ENCODE measurements at places on chromosomes 1 and 21.

- no peak for DNase-seq
These were observed 8.9 kb downstream of the BSND start for GRCh38 chr1:55007625-55008024.

GRCh38 chr1:26191739-26192138, 1.3 kb downstream of the CATSPER4 start:
- DNase-seq, result no peak

- no peak for DNase-seq
These were observed 7.4 kb upstream of the TENT5C start for GRCh38 chr1:117598489-117598888.

GRCh38 chr1:231036416-231036815, 3.6 kb downstream of the FAM89A start:
- no peak for DNase-seq

- no peak for DNase-seq
These were observed 253.9 kb downstream of the DUSP10 start for GRCh38 chr1:221487781-221488524.

DNA sequence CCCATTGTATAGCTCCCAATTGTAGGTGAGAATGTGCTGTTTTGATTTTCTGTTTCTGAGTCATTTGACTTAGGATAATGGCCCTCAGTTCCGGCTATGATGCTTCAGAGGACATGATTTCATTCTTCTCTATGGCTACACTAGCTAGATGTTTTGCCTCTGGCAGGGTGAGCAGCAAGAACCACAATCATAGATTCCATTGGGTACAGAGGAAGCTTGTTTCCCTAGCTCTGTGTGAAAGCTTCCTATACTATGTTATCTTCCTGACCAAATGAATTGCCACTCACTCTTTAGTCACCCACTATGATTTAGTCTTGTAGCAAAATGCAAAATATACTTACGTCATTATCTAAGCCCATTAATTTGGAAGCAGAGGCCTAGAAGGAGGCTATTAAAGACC, 616.3 kb downstream of the PLA2G4A start:
- DNase-seq, result no peak

DNA sequence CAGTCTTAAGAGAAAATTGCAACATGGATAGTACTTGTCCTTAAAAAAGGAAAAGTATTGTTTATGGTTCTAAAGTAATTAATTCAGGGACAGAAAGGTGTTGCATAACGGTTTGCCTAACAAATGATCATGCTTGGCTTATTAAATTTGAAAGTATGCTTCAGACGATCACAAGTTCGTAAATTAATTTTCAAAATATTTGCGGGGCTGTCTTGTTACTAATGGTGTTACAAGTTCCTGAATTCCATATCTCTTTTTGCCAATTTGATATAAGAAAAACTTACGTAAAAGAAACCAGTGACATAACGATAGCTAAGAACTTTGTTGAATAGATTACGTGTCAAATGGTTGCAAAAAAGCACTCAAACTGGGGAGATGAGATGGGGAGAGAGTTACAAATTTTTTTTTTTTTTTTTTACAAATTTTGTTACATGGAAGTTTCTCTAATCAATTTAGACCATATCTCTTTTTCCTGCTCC, 1.3 kb downstream of the AGO3 start:
- no peak for DNase-seq

DNA sequence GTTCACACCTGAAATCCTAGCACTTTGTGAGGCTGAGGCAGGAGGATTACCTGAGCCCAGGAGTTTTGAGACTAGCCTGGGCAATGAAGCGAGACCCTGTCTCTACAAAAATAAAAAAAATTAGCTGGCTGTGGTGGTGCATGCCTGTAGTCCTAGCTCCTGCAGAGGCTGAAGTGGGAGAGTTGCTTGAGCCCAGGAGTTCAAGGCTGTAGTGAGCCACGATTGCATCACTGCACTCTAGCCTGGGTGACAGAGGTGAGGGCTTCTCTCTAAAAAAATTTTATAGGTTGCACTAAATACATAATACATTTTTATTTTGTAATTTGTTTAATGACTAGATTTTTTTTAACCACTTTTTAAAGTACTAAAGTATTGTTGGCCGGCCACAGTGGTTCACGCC, 6.1 kb downstream of the PARK7 start:
- no peak for DNase-seq

- DNase-seq, result no peak
These were observed 22.7 kb upstream of the SYT6 start for GRCh38 chr1:114176366-114176765.

DNA sequence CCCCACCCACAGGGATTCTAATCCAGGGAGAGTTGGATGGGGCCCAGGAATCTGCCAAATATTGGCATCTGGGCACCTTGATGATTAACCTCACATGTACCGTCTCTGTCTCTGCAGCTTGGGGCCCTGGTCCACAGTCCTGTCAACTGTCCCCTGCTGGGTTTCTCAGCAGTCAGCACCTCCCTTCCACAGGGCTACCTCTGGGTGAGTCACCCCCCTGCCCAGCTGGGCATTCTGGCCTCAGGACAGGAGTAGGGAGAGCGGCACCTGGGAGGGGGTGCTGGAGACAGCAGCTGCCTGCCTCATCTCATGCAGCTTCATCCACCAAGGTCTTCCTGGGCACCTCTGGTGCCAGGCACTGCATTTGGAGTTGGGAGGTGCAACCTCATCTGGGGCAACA, 100.6 kb upstream of the ACTL8 start:
- peak; percentile 13 for DNase-seq

GRCh38 chr1:8525216-8525557, 207.3 kb downstream of the SLC45A1 start:
- DNase-seq, result no peak

- DNase-seq, result no peak
These were observed 200.0 kb downstream of the KCNK2 start for GRCh38 chr1:215282557-215282956.

- DNase-seq, result no peak
These were observed 2.1 kb upstream of the AHDC1 start for GRCh38 chr1:27605796-27606707.

DNA sequence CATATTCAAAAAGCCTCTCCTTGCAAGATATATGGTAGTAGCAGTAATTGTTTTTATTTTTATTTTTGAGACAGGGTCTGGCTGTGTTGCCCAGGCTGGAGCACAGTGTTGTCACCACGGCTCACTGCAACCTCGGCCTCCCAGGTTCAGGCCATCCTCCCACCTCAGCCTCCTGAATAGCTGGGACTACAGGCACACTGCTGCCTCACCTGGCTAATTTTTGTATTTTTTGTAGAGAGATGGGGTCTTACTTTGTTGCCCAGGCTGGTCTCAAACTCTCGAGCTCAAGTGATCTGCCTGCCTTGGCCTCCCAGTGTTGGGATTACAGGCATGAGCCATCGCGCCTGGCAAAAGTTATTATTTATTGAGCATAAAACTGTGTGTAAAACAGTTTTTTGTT, 38.4 kb downstream of the SLC66A1 start:
- no peak for DNase-seq

Measured in NCI-H1694 (cell line).